ENCODE measurements at places on chromosomes 16 and 17. TPM values are rescaled to one million over a fixed set of nuclear protein-coding genes. Genes with fewer than 3 reads are reported as not detected.

The PRR35 gene
- not detected for total RNA-seq

The SPATA22 gene
- total RNA-seq, result not detected

The ITGAX gene
- total RNA-seq, result not detected

The SLC13A2 gene
- total RNA-seq, result not detected

The SLC7A6OS gene
- total RNA-seq, result 15.6 TPM

The ATP1B2 gene
- total RNA-seq, result not detected

The RHBDF2 gene
- total RNA-seq, result 21.1 TPM

The TMEM204 gene
- under 0.01 TPM for total RNA-seq

The KRTAP4-1 gene
- total RNA-seq, result not detected

The MT3 gene
- total RNA-seq, result not detected

The TMEM114 gene
- not detected for total RNA-seq
